ENCODE measurements at places on chromosomes 4 and X. TPM values are rescaled to one million over a fixed set of nuclear protein-coding genes. Genes with fewer than 3 reads are reported as not detected.

Gene ZCCHC18
- total RNA-seq: 0.76 TPM

Gene RBM10
- 64.1 TPM for total RNA-seq

Gene CENPVL2
- total RNA-seq: not detected

Gene MAGEE2
- total RNA-seq: not detected

DNA sequence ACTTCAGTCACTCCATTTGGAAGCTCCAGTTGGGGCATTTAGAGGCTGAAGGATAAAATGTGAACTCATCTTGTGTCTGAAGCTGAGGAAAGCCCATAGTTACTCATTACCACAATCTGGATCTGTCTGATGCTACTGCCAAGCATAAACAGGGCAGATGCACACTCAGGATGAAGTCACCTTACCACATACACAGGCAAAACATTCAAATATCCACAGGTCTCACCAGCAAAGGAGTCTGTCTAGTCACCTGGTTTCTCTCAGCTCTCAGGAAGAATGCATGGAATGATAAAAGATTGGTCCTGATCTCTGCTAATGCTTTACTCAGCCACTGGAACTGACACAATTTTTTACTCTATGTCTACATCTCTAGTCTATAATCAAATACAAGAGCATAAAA is 13.0 kb upstream of the ODAPH start:
- DNase-seq: no peak

- no peak for DNase-seq
These were observed 102.5 kb upstream of the NDST4 start for GRCh38 chr4:115215935-115216334.

GRCh38 chr4:112517067-112517634 is 1.2 kb upstream of the NEUROG2 start:
- no peak for DNase-seq

DNA sequence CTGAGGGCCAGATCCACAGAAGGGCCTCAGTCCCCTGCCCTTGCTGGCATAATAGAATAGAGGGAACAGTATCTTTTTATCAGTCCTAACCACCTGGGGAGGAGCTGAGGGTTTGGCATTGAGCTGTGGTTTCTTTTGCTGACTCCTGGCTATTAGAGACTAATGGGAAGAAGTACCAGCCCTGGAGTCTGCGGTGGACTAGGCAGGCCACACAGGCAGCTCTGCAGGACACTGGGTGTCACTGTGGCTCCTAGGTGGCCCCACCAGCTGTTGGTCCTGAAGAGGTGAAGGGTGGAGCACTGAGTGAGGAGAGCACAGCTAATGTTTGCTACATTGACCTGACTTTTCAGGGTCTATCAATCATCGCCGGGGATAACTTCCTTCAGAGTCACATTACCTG is 52.8 kb upstream of the GPC4 start:
- no peak for DNase-seq

DNA sequence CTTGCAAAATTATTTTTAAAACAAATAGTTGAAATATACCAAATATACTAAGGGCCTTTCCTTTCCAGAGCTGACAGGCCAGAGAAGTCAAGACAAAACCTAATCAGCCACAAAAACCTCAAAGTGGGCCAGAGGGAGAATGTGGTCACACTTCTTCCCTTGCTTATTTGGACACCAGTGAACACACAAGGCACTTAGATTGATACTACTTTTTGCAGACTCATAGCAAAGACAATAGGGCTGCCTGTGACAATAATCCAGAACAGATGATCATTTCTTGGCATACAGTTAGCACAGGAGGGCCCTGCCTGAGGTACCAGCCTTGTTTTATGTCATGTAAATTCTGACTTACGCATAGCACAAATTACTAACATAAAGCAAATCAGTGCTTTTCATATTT is 215.7 kb upstream of the NEIL3 start:
- no peak for DNase-seq

DNA sequence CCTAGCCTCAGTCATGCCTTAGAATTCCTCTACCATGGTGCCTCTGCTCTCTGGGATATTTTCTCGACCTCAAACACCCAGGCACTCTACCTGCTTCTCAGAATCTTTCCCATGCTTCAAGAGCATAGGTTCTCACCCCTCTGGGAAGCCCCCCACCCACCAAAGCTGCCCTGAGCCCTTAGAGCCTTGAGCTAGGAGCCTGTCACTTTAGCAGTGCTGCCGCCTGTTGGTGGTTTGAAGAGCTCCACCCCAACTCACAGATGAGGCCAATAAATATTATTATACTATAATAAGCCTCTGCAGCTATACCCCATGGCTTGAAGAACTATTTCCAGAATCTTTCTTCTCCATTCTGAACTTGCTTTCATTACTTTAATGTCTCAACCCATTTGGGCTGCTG is 109.7 kb downstream of the RTL5 start:
- DNase-seq: no peak
